ENCODE measurements at places on chromosomes 12 and 14. TPM values are rescaled to one million over a fixed set of nuclear protein-coding genes. Genes with fewer than 3 reads are reported as not detected.

Gene HOXC12
- 1.9 TPM for total RNA-seq

Gene ZNF839
- total RNA-seq = 4.4 TPM

Gene WNT1
- not detected for total RNA-seq

Gene CRIP2
- total RNA-seq = 270 TPM

GRCh38 chr12:133264173-133264572, 28.5 kb upstream of the ANHX start:
- DNase-seq = no peak

DNA sequence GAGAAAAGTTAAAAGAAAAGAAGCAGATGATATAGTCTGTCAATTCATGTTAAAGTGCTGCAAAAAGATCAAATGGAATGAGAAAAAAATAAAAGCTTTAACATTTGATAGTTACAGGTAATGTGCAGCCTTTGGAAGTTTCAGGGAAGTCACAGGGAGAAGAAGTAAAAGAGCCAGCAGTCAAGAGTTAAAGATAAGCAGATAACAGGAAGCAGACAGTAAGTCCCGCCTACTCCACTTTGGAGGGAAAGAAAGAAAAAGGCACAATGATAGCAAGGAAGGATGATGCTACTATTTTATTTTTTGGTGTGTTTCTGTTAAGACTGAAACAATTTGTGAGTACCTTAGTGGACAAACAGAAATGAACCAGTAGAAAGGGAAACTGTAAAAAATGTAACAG, 111.1 kb upstream of the KRR1 start:
- no peak for DNase-seq

DNA sequence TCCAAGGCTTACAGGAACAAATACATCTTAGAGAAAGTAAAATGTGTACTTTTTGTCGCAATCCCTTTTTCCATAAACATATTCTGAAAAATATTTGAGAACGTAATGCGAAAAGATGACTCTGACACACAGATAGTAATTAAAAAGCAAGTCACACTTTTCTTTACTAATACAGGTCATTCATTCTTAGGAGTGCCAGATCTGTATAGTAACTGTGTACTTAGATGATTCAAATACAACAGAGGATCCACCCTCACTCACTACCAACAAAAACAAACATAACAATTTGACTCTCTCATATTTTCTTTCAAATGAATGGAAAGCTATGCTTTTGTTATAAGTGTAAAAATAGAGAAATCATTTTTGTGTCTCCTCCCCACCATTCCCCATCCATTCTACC, 795.4 kb downstream of the SLC6A15 start:
- no peak for DNase-seq

DNA sequence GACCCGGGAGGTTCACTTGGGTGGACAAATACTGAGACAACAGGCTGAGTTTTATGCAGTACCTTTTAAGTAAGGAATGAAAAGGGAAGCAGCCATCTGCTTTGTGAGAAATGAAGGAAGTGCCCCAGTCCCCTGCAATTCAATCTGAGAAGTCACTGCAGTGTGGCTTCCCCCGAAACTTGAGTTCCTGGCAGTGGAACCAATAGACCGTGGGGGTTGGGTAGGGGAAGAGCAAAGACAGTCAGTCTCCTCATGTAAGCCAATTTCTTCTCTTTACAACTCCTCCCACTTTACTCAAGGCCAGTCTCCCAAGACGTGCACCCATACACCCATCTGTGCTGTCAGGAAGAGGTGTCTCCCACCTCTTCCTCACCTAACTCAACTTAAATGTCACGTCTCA, 206.5 kb downstream of the BCAT1 start:
- no peak for DNase-seq

GRCh38 chr12:80512781-80513180, 68.7 kb downstream of the PTPRQ start:
- no peak for DNase-seq

GRCh38 chr14:63770187-63770807, 42.4 kb upstream of the SGPP1 start:
- DNase-seq = no peak

DNA sequence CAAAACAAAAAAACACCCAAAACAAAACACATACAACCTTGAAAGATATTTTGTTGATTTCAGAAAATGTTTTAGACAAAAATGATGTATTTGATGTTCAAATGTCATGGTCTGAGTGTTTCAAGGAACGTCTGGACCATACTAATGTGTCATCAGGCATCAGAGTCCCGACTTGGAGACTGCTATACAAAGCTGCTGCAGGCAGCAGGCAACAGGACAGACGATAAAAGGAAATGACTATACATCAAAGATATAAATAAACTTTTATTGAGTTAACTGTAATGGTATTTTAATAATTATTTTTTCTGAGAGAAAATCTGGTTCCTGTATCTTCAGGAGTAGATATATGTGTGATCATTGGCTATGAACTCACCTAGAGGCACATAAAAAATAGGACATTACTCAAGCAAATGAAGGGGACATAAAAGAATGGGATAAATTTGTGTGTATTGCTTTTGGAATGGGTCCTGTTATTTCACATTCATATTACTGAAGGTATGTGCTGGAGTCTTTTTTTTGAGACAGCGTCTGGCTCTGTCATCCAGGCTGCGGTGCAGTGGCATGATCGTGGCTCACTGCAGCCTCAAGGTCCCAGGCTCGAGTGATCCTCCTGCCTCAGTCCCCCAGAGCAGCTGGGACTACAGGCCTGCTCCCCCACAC, 87.3 kb upstream of the HECTD1 start:
- DNase-seq = peak; percentile 29

DNA sequence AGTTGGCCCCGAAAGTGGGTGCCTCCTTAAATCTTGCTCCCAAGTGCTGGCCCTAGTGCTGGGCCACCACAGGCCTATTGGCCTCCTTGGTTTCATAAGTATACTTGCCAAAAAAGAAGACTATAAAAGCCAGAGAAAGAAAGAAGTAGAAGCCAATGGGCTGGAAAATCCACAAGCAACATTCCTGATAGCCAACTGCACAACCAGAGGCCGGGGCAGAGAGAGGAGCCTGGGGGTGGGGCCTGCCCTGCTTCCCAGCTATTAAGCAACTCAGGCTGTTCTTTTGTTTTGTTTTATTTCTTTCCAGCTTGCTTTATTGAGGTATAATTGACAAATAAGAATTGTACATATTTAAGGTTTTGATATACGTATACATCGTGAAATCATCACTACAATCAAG, 177.2 kb upstream of the NTF3 start:
- peak; percentile 49 for DNase-seq

DNA sequence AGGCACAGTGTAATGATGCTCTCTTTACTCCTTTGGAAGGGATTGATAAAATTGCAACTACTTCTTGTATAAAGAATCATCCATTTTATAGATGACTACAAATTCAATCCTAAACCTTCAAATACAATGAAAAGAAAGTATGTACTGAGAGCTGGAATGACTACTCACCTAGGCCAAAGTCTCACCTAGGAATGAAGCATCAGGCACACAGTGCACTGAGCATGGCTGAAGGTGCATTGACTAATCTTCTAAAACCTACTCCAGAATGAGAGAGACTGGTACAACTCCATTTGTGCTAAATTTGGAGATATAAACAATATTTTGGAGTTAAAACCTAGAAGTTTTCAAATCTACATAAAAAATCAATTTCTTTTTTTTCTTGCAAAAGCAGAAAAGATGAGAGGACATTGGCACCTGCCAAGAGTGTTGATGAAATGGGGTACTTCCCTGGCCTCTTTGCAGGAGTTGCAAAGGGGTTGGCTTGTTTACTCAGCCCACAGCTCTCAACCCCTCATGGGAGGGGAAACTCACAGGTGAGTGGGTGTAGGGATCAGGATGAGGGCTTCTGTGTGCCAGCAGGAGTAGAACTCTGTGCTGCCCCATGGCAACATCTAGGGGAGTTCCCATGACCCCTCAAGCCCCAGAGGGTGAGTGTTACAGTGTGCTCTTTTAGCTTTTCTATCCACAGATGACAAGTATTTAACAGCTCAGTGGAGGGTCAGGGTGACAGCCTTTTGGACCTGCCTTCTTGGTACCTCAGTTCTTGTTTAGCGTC, 31.3 kb downstream of the CLECL1 start:
- no peak for DNase-seq

DNA sequence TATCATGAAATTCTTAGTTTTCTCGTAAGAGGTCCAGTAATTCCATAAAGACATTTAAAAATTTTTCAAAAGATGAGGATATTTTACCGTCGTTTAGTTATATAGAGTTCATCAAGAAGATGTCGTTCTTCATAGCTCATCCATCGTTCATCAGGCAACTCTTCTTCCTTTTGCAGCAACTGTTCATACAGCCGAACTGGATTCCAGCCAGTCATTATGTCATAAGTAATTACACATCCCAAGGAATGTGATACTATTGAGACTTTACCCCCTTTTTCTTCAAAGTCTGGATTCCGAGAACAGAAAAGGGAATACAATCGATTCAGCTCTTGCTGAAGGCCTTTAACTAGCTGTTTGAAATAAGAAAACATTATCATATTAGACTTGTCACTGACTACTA, 90.3 kb downstream of the DDHD1 start:
- no peak for DNase-seq

GRCh38 chr14:71765505-71765904, 166.7 kb upstream of the RGS6 start:
- DNase-seq = no peak

- peak; percentile 43 for DNase-seq
These were observed 141.3 kb downstream of the KTN1 start for GRCh38 chr14:55721353-55721752.

GRCh38 chr14:81555051-81555450, 21.4 kb upstream of the SEL1L start:
- DNase-seq = no peak

DNA sequence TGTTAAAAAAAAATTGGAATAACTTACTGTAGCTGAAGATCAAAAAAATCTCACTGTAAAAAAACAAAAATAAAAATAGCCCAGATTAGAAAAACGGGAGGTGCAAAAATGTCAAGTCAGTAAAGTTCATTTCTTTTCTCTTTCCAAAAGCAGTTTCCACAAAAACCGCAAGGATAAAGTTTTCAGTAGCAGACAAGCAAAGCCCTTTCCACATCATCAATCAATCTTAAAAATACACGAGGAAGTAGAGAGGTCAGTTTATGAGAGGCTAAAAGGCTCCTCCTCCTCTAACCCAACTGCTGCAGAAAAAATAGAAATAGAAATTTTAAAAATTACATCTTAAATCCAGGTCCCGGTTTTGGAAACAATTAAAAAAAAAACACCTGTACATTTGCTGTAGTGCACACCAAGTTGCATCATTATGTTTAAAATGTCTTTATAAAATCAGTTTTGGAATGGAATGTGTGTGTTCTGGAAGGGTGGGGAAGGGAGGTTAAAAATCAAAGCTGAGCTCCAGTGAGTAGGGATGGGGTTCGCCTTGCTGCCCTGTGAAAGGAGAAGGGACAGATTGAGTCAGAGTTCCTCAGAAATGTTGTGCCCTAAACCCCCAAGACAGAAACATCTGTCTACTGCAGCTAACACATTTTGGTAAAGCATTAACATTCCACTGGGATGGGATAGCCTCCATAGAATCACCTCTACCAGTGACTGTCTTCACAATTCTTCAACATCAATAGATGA, 5.8 kb downstream of the HNRNPC start:
- no peak for DNase-seq

- DNase-seq = no peak
These were observed 79.8 kb downstream of the PCNX1 start for GRCh38 chr14:70987041-70987440.

- no peak for DNase-seq
These were observed 142.0 kb downstream of the ETNK1 start for GRCh38 chr12:22766911-22767420.

- no peak for DNase-seq
These were observed 38.6 kb upstream of the KCNJ8 start for GRCh38 chr12:21813125-21813524.
